ENCODE measurements at places on chromosomes 7 and 10. TPM values are rescaled to one million over a fixed set of nuclear protein-coding genes. Genes with fewer than 3 reads are reported as not detected.

The PPP1R9A gene
- 15.9 TPM for total RNA-seq

The UCN3 gene
- total RNA-seq, result not detected

The LRMDA gene
- 13.5 TPM for total RNA-seq

The DLX6 gene
- total RNA-seq, result not detected

The CACNB2 gene
- not detected for total RNA-seq

Measured in bladder microvascular endothelial cell (primary cell).